ENCODE measurements at places on chromosomes 7 and 10.
A peak's percentile ranks its signal among the peaks of the same experiment; 100 is the strongest.

- DNase-seq: no peak
Measured at GRCh38 chr7:104431930-104432329, 103.5 kb downstream of the LHFPL3 start.

DNA sequence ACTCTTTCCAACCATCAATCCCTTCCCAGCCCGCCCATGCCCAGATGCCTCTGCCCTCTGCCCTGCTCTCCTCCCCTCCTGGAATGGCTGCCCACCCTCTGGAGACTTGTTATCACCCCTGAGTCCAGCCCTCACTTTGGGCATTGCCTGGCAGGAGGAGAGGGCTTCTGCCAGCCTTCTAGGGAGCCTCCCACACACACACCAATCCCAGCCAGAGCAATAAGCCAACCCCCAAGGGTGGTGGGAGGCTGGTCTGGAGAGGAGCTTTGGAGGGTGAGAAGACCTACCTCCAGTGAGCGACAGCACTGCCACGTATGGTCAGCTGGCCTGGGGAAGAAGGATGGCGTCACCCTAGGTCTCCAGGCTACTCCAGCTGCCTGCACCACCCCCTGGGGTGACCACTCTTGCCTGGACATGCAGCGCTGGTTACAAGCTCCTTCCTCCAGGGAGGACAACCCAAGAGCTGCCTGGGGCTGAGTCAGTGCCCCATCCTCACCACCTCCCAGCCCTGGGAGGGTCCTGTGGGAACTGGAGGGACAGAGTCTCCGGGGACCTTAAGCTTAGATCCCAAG, 8.4 kb downstream of the C10orf105 start:
- no peak for DNase-seq

GRCh38 chr7:134502463-134503371, 24.6 kb upstream of the AKR1B10 start:
- DNase-seq: no peak

DNA sequence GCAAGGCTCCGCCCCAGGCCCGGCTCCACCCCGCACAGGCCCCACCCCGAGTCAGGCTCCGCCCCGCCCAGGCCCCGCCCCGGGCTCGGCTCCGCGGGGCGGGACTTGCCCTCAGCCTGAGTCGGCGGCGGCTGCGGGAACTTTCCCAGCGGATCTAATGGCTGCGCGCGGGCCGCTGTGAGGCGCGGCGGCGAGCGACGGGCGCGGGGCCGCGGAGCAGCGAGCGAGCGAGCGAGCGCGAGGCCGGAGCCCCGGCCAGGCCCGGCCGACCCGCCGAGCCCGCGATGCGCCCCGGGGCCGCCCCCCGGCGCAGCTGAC, at the start of gene INPP5A:
INPP5A (plus strand) TSS at position 104 of the 318 bp plus-strand sequence. CDS start 310 bp downstream, outside the sequence.
- no peak for DNase-seq

DNA sequence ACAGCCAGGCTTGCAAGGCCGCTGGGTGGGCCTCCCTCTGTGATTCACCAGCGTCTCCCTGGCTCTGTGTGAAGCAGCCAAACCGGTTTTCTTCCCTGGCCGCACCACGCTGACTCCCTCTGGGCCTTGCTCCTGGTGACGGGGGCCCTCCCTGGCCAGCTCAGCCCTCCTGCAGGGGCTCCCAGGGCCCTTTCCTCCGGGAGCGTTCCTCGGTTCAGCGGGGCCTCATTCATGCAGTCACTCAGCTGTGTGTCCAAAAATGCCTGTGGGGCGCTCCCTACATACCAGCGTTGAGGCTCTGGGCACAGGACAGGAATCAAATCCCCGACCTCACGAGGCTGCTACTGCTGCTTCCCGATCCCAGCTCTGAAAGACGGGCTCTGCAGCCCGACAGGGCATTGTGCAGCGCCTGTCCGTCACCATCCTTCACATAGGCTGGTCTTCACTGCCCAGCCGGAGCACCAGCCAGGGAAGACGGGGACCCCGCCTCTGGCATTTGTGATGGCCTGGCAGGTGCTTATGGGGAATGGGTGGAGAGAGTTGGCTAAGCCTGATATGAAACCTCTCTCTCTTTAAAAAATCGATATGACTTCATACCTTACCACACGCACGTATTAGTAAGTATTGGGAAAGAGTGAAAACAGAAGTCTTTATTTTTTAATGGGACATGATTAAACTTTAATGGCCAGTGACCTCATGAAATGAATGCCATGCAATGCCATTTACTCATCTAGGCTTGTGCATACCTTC, 110.0 kb upstream of the SHH start:
- no peak for DNase-seq

- DNase-seq: peak; percentile 85
Measured at GRCh38 chr10:96765406-96766240, 45.3 kb upstream of the PIK3AP1 start.

Measured in natural killer cell (primary cell).